Muscle of arm (tissue), 14 donors: ENCODE measurements at places on chromosomes 6 and 20.

GRCh38 chr20:58554541-58554940 is 39.3 kb upstream of the APCDD1L start:
- no peak for DNase-seq

- no peak for DNase-seq
Measured at GRCh38 chr6:169223006-169223405, 30.6 kb downstream of the THBS2 start.

GRCh38 chr6:75913040-75913439 is 159.4 kb downstream of the IMPG1 start:
- no peak for DNase-seq

DNA sequence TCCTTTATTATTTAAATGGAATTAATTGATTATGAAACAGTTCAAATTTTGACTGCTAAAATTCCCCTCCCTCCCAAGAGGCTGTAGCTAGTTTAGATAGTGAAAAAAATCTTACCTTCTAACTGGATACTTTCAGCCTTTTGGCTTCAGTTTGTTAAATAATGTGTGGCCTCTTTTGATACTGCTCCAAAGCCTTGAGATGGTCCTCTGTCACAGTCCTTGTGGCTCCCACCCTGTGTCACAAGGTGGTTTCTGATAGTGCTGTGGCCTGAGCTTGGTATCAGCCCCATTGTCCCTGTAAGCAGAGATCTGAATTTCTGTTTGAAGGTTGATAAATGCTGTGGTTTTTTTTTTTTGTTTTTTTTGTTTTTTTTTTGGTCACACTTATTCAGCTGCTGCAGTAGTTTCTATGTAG is 20.8 kb downstream of the PANK2 start:
- no peak for DNase-seq

- DNase-seq: peak; percentile 62
Measured at GRCh38 chr6:144582939-144583613, 297.9 kb downstream of the UTRN start.

- no peak for DNase-seq
Measured at GRCh38 chr6:92125681-92126080, 1293.7 kb downstream of the EPHA7 start.

- no peak for DNase-seq
Measured at GRCh38 chr6:7730001-7730783, 4.3 kb downstream of the BMP6 start.

DNA sequence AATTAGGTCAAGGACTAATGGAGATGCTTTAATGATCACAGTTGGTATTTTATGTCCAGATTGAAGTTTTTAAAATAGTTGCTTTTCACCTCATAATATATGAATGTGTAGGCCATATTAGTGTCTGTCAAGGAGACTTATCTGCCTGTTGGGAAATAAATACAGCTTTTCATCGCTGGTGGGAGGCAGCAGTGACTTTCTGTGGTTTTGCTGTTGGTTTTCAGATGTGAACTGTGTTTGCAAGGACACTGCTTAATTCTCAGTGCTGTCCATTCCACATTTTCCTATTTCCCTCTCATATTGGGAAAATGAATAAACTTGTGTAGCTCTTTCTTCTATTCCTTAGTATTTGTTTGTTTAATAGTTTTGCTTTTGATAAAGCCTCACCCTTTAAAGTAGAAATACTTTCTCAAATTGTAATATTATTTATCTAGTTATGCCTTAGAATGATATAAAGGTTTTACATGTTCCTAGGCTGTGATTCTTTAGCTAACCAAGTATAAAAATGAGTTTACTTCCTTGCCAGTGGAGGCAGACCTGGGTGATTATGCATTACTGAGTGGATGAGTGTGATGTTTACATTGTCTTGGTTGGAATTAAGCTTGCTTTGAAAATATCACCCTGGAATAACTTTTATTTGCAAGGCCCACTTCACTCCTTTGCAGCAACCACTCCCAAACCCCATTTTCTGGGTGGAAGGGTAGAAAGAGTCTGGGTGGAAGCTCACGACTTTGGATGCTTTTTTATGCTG is 3.3 kb downstream of the PLCB4 start:
- DNase-seq: no peak

DNA sequence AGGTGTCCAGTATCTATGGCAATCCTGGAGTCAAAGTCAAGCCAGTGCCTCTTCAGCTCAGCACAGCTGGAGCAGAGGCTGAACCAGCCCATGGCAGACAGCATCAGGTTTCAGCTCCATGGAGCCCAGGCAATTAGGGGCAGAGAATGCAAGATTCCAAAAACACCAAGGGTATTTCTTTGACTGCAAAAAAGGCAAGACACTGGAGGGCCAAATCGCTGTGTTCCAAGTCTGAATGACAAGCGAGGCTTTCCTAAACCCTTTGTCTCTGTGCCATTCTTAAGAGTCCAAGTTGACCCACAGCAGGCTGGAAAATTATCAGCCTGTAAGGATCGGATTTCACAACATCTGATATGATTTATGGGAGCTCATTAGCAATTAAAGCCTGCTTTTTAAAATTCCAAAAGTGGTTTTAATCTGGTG is 49.7 kb upstream of the TGM3 start:
- DNase-seq: no peak

DNA sequence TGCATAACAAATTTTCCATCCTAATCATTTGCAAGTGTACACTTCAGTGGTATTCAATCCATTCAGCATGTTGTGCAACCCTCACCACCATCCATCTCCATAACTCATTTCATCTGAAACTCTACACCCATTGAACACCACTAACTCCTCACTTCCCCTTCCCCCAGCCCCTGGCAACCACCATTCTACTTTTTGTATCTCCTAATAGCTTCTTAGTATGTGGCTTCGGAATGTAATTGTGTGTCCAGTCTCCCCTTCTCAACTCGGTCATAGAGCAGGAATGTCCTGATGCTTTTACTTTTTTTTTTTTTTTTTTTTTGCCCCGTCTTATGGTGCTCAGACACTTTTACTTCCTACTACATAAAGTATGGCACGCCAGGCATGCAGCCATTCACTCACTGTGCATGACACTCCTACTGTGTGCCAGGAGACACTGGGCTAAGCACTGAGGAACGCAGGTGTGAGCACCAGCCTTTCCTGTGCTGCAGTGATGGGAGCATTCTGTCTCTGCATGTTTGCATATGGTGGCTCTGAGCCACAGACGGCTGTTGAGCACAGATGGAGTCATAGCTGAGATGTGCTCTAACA is 15.3 kb downstream of the HCK start:
- no peak for DNase-seq

DNA sequence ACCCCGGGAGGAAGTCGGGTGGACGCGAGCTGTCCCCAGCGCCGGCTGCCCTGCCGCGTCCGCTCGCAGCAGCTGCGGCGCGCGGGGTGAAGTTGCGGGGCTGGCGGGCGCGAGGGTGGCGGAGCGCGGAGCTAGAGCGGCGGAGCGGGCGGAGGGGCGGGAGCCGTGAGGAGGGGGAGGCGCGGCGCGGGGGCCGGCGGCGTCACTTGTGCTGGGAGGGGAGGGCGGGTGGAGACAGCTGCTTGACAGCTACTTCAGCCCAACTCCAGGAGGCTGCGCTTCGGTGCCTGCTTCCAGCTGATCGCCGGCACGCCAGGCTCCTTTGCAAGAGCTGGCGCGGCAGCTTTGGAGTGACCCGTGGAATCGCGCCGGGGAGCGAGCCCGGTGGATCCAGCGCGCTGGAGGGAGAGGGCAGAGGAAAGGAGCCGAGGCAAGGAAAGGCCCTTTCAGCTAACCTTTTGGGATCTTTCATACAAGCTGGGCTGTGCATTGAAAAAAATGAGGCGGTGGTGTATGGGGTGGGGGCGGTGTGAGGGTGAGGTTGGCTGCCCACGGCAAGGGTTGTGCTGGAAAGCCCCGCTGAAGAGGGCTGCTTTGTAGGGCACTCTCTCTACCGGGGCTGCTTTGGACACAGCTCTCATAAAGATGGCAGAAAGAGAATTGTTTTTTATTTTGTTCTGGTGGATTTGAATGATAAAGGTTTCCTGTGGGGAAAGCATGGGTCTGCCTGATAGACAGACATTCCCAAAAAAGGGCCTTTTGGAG is 24.6 kb downstream of the RIPOR2 start:
- peak; percentile 84 for DNase-seq

DNA sequence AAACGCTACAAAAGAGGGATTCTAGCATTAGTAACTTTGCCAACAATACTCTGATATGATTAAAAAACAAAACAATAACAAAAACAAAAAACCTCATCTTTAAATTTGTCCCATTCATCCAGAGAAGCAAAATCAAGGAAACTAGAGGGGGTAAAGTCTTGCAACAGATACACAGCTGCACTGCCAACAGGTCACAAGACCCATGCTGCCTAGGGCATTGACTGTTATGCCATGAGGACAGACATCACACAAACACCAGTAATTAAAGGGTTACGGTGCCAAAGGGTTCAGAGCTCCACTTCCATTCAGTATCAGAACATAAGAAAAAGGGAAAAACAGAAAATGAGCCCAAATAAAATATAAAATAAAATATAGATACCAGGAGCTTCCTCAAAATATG is 1.6 kb downstream of the TBC1D20 start:
- no peak for DNase-seq

- DNase-seq: no peak
Measured at GRCh38 chr6:151087861-151088598, 151.7 kb upstream of the AKAP12 start.

DNA sequence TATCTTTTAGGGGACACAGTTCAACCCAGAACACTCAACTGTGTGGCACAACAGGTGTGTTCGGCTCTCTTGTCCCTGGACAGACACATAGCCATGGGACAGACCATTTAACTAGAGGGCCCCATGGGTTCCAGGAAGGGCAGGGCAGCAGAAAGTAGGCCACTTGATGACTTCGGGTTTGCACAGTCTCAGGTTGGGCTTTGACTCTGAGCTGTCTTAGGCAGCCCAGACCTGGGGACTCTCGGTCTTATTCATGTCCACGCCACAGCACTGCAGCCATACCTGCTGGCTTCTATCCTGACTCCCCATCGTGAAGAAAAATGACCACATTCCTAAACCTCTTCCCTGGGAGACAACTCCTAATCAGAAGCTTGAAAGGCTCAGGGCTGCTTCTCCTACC is 146.1 kb upstream of the AKAP12 start:
- no peak for DNase-seq

DNA sequence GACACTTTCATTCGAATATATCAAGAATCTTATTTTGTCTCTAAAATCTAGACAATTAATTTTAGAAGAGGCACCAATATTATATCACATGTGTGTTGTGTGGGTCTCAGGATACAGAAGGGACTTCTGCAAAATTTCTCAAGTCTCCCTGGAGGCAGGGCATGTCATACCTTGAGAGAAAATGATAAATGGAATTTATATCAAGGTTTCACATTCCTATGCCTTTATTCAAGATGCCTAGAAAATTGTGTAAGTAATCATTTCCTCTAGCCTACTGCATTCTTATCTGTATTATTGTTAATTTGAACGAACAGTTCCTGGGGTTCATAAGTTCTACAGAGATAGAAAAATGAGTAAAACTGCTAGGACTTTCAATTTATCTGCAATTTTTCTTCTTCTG is 1247.9 kb downstream of the GRIK2 start:
- no peak for DNase-seq

GRCh38 chr6:42378536-42378935 is 73.2 kb downstream of the TRERF1 start:
- no peak for DNase-seq

- no peak for DNase-seq
Measured at GRCh38 chr6:6314596-6314995, 5.9 kb downstream of the F13A1 start.

DNA sequence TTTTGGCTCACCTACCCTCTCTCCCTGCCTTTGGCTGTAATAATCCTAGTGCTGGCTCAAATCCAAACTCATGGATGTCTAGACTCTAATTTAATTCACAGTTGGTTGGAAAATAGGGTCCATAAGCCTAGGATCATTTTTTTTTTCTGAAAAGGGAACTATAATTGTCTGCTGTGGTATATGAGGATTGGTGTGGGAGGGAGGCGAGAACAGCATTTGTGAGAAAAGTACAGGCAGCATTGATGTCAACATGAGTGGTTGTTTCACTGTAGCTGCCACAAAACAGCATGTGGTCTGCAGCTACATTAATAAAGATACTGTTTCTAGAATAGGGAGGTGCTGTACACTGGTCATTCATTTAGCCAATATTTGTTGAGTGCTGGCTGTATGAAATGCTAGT is 18.6 kb upstream of the POLR1H start:
- DNase-seq: no peak

DNA sequence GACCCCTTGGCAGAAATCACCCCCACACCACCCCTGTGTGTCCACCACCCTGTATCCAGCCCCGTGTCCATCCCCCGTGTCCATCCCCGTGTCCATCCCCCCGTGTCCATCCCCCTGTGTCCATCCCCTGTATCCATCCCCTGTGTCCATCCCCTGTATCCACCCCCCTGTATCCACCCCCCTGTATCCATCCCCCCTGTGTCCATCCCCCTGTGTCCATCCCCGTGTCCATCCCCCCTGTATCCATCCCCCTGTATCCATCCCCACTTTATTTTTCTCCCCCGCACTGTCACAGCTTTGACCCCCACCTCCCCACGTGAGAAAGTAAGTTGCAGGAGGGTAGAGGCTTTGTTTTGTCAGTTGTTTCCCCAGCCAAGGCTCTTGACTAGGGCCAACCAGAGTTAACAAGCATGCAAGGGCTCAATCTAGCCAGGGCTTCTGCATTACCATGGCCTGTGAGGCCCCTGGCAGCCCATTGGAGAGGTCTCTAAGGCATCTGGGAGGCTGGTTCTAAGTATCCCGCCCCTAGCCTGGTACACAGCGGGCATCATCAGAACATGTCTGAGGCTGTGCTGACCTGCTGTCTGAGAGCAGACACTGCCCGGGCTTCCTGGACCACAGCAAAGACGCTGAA is 18.1 kb upstream of the SIRPA start:
- DNase-seq: no peak

- DNase-seq: no peak
Measured at GRCh38 chr6:135227349-135227748, 46.2 kb downstream of the MYB start.

- DNase-seq: no peak
Measured at GRCh38 chr20:23296841-23297701, 53.5 kb upstream of the NXT1 start.

GRCh38 chr6:26312096-26312463 is 52.9 kb upstream of the BTN3A2 start:
- no peak for DNase-seq

GRCh38 chr20:48794816-48795457 is 32.9 kb downstream of the PREX1 start:
- no peak for DNase-seq

DNA sequence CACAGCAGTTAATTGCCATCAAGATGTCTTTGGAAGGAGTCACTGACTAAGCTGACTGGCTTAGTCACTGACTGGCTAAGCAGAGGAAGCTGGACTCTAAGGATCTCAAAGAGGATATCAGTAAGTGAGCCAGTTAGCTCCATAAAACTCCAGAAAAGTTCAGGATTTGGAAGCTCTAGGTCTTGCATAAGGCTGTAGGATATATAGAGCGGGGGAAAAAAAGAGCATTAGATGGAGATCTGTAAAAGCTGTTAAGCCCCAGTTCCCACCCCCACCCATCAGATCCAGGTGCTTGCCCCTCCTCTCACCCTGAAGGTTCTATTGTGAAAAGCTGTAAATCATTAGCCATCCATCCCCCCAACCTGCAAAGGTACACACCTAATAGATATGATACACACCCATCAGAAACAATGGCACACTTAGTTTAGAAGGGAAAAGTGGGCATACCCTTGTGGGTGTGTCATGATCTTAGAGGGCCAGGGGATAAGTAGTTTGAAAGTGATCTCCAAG is 32.2 kb downstream of the CARMIL1 start:
- DNase-seq: no peak
